Astrocyte of the cerebellum (primary cell): ENCODE measurements at places on chromosomes 5 and 9.

DNA sequence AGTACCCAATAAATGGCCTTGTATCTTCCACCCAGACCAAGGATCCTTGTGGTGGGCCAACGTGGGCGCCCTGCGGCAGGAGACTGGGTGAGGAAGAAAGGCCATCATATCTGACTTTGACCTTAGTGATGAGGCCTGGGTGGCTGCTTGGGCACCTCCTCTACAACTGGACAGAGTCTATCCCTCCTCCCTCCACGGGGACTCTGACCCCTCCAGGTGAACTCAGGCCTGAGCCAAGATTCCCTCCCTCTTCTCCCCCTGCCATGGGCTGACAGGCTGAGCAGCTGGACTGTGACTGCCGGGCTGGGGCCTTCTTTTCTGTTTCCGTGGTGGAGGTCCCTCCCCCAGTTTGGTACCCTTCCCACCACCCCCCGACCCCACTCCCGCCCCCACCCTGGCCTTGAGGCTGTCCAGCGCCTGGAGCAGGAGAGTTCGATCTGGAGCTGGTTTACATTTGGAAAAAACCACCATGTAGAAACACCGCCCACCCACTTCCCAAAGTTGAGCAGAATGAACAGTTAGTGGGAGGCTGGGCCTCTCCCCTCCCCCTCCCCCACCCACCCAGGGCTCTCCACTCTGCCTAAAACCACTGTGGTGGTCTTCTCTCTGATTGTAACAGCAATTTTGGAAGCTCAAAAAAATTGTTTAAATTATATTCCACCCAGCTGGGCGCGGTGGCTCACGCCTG lies 1.2 kb upstream of the PHYHD1 start:
- no peak for DNase-seq

GRCh38 chr5:120564013-120564412 lies 99.9 kb downstream of the PRR16 start:
- no peak for DNase-seq

DNA sequence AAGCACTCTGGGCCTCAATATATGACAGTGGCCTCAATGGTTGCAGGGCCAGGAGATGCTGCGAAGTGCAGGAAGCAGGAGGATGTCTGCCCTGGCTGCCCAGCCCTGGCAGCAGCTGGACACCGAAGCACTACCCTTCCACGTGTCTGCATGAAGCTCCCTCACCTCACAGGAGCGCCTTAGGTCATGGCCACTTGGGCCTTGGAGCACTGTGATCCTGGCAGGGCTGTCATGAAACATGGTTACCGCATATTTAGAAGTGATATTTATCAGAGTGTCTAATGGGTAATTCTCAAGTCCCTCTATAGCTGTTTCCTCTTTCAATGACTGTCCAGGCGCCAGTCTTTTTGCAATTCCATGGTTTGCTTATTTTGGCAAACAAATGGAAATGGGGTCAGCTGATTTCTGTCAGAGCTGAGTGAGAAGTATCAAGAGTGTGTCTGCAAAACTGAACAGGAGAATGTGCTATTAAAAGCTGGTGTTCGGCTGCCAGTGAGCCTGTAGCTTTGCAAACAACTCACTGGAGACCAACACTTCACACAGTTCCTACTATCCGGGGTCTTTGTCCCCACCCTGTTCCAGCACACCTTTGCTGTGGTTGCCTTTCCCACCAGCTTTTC lies 285.9 kb downstream of the KIF4B start:
- no peak for DNase-seq

DNA sequence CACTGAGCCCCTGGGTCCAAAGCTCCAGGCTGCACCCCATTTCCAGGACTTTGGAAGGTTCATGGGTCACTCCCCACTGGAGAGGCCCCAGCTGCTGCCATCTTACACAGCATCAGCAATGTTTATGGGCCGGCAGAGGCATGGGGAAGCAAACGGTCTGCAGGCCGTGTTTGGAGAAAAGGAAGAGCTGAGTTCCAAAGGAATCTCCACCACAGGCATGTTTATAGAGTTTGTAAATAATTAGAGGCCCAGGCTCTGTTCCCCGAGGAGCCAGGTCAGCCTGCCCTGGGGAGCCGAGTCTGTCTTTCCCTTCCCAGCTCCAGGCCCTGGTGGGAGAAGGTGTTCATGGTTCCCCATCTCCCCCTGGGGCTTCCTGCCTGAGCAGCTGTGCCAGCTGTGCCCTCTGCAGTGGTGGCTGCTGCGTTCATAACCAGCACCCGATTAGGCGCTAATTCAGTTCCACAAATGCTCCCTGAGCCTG lies 64.8 kb downstream of the COL27A1 start:
- no peak for DNase-seq

GRCh38 chr5:160118349-160119141 lies 705 bp downstream of the PWWP2A start:
- DNase-seq: no peak

- DNase-seq: no peak
These were observed 2.2 kb downstream of the DNAJC25 start for GRCh38 chr9:111633389-111633736.

- DNase-seq: no peak
These were observed 395.1 kb downstream of the PLK2 start for GRCh38 chr5:58064801-58065200.

DNA sequence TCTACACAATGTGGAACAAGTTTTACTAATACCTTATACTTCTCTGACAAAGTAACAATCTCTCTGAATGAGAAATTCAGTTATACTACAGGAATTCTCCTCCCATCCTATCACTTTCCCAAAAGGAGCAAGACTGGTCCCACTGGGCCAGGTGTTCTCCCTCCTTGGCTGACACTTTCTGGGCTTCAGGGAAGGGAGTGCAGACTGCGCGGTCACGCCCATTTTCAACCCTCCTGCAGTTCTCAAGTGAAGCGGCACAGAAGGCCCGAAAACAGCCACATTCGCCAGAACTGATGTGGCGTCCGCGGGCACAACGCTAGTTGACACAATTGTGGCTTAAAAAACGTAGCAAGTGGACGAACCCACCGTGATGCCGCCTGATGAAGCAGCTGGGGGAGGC lies 603 bp downstream of the SAXO1 start:
- no peak for DNase-seq
